D341Med (cell line): ENCODE measurements at places on chromosomes 5 and 9.
A peak's percentile ranks its signal among the peaks of the same experiment; 100 is the strongest.

DNA sequence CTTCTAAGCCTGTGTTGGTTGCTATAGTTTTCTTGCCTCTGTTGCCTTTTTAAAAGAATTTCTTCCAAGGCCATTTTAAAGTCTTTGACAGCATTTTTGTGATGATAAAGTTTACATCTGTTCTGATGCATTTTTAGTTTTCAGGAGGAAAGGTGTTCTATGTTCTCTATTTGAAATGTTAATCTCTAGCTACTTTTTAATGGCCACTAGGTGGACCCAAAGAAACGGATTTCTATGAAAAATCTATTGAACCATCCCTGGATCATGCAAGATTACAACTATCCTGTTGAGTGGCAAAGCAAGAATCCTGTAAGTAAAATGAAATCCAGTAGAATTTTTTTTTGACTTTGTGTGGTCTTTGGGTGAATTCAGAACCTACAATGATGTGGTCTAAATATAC is 60.2 kb downstream of the MELK start:
- DNase-seq: peak; percentile 33

DNA sequence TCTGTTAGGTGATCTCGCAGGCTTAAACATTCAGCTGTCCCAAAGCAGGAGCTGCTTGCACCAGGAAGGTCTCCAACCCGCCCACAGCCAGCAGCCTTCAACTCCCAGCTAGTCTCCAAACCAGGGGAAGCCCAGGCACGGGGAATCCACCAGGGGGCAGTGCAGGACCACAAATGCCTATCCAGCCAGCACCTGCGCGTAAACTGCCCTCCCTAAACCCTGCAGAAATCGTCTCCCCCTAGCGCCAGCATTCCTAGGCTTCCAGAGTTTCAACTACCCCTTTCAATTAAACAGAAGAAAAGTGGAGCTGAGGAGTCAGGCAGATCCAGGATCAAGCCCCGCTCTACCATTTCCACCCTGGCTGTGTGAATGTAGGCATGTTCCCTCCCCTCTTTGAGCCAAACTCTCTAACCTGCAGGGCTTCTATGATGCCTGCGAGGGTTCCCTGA is 72.0 kb downstream of the HRH2 start:
- peak; percentile 92 for DNase-seq

DNA sequence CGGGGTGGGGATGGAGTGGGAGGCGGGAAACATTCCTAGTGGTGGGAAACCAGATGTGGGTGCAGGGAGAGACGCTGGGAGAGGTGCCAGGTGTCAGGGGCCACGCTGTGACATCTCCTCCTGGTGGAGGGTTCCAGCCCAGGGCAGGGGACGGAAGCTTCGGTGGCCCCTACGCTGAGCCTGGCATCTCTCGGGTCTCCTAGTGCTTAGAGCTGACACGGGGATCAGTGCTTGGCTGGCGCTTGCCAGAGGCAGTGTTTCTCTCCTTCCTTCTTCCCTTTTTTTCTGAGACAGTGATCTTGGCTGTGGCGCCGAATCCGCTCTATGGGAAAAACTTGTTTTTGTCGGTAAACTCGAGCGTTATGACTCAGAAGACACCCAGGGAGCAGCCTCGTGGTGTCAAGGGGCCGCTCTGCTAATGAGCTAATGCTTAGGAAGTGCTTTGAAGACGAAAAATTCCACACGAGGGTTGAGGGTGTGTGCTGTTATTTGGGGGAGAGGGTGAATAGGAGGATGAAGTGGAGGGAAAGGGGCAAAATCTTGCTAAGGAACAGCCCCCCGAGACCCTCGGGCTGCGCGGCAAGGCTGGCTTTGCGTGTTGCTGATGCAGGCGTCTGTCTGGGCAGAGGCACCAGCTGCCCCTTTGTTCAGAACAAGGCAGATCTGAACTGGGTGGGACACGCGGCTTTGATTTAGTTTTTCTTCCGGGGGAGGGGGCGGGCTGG is 20.4 kb upstream of the IER5L start:
- DNase-seq: no peak

GRCh38 chr5:176979669-176980068 is 26.9 kb downstream of the UIMC1 start:
- DNase-seq: no peak

- DNase-seq: no peak
Observed at GRCh38 chr9:122151267-122151828, 8.2 kb downstream of the NDUFA8 start.

GRCh38 chr9:111151537-111151936 is 113.3 kb upstream of the LPAR1 start:
- DNase-seq: no peak

- DNase-seq: no peak
Observed at GRCh38 chr5:36928947-36929346, 52.4 kb downstream of the NIPBL start.

- DNase-seq: no peak
Observed at GRCh38 chr5:169717288-169717687, 80.2 kb downstream of the DOCK2 start.

DNA sequence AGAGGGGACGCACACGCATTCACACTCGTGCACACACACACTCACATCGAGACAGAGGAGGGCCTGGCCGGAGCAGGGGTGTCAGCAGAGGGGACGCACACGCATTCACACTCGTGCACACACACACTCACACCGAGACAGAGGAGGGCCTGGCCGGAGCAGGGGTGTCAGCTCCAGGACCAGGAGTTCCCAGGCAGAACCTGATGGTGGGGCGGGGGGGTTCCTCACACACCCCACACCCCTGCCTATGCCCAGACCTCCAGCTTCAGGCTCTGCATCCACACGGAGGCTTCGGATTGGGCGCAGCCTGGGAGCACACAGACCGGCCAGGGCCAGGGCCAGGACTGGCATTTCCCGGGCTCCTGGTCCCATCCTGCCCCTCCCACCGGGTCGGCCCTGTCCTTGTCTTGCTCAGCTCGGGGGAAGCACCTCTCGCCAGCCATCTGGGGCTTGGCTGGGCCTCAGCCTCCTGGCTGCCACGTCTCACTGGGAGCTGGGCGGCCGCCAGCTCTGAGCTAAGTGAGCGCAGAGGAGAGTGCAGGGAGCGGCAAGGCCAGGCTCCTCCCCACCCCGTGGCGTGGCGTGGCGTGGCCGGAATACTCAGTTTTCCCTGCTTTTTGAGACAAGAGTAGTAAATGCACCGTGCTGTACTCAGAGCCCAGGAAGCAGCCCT is 31.3 kb downstream of the ADAMTS2 start:
- DNase-seq: peak; percentile 77

- no peak for DNase-seq
Observed at GRCh38 chr5:119270960-119271757, 84.7 kb upstream of the TNFAIP8 start.

- DNase-seq: no peak
Observed at GRCh38 chr5:19626211-19626610, 361.8 kb downstream of the CDH18 start.

- DNase-seq: no peak
Observed at GRCh38 chr5:88691945-88692868, 190.8 kb downstream of the MEF2C start.

GRCh38 chr9:130042406-130042884 is 544 bp downstream of the FNBP1 start:
- peak; percentile 73 for DNase-seq

DNA sequence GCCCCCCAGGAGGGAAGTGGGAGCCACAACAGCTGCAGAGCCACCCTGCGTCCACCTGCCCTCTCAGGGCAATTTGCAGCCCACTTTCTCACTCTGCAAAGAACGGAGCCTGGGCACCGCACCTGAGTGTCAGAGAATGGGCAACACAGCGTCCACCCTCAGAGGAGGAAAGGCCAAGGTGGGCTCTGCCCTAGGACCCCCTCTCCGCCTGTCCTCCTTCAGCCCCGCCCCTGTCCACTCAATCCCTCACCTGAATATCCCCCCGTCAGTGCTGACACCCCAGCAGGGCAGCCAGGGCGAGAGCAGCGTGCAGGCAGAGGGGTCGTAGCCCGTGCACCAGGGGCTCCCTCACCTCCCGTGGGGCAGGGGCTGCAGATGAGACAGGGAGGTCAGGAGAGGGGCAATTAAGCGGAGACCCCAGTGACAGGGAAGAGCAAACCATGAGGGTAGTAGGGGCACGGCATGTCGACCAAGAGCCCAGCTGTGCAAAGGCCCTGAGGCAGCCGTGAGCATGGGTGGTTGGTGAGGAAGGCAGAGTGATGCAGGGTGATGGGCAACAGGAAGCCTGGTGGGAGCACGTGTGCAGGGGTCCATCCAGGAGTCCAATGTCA is 140.3 kb downstream of the OLFM1 start:
- no peak for DNase-seq

DNA sequence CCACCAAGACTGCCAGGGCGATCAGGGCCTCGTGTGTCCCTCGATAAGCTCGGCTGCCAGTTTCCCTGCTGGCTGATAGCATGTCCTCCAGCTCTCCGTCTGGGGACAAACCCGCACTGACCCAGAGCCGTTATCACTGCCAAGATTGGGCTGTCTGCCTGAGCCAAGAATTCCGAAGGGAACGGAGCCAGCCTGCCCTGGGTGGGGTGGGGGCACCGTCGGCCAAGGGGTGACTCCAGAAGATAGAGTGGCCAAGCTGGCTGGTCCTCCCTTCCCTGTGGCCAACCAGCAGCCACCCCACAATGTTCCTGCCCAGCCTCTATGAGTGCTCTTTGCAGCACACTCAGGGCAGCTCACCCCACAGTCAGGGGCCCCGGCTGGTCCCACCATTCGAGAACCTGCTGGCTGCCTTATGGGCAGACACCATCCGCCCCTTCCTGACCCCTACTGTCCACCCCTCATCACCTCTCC is 29.4 kb downstream of the HRH2 start:
- DNase-seq: no peak

DNA sequence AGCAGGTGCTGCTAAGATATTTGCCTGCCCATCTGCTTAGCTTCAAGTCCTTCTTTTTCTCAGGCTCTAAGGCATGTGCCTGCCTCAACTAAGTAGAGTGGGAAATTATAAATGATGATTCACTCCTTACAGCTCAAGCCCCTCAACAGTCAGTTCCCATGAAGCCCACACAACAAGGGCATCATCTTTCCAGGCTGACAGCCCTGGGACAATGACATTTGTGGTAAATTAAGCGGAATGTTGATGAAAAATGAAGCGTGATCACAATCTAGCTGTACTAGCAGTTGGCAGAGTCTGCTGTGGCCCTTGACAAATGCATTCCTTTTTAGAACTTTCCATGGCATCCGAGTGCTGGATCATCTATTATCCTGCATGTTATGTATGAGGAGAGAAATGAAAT is 548.6 kb downstream of the KIF4B start:
- DNase-seq: no peak

GRCh38 chr9:15522130-15522755 is 11.5 kb upstream of the PSIP1 start:
- no peak for DNase-seq

DNA sequence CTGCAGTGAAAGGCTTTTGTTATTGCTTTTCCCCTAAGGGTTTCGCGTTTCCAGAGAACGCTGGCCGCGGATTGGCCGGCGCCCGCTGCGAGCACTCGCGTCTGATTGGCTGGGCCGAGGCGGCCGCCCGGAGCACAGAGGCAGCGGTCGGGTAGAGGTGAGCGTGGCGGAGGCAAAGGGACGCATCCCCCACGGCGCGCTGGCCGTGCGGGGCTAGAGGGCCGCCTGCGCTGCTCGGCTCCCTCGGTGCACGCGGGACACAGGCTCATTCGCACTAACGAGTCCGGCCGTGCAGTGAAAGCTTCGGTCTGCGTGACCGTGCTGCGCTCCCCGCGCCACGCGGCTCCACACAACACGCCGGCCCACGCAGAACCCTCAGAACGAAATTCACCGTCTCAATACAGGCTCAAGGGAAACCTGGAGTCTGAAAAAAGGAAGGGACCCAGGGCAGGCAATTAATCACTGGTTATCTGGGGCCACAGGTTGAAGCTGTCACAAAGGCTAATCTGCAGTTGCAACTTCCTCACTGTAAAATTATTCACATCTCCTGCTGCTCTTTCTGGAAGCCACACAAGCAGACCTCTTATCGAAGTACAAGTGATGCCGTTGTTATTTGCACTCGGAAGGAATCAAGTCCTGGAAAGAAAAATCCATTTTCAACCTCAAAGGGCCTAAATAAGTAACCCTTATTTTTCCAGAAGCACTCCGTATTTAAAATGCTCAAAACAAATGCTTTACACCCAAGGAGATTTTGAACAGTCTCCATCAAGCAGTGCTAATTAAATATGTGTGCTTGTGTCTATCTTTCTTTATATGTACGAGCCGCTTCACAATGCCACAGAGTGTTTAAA is 94.6 kb downstream of the ZNF608 start:
- peak; percentile 93 for DNase-seq

DNA sequence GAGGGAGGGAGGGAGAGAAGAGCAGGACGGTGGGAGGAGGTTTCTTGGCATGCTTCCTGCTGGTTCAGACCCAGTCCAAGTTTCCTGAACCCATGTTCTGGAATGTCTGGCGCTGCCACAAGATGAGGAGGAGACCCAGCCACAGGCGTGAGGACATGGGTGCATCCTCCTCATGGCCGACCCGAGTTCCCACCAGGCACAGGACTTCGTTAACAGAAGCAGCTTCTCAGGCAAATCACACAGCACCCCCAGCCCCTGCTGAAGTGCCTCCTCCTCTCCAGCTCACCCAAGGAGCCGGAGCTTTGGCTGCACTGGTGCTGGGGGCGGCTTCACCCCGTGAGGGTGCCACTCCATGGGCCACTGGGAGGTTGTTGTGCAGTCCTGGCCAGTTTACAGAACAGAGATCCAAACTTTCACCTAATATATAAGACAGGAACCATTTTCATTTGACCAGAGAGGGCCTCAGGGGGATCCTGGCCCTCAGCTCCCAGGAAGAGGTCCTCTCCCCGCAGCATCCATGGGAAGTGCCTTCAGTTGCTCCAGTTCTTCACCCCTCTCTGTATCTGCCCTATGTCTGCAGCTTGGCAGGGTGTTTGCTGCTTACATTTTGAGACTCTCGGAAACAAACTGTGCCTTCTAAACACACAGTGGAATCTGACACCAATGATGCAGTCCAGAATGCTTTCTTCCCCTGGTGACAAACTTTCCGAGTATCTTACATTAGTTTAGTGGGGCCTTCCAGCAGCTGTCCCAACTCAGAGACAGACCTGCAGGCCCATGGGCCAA is 10.2 kb upstream of the NKD2 start:
- no peak for DNase-seq

DNA sequence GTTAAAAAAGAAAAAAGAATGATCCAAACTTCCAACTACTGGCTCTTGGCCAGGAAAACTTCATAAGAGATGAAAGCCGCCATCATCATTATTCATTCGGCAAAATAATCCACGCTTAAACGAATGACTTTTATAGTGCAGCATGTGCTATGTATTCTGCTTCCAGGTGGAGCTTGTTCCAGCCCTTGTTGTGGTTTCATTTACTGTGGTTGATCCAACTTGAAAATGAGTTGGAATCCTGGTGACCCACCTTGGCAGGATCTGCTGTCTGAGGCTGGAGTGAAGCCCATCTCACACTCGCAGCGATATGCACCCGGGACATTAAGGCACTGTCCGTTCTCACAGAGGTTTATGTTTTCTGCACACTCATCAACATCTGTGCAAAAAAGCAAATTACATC is 209.6 kb downstream of the FBN2 start:
- DNase-seq: no peak

GRCh38 chr5:69309380-69309779 is 23.2 kb downstream of the CCDC125 start:
- DNase-seq: no peak
